ENCODE measurements at places on chromosomes 6 and 20.

- DNase-seq, result no peak
Observed at GRCh38 chr6:2249126-2249525, 3.7 kb upstream of the GMDS start.

DNA sequence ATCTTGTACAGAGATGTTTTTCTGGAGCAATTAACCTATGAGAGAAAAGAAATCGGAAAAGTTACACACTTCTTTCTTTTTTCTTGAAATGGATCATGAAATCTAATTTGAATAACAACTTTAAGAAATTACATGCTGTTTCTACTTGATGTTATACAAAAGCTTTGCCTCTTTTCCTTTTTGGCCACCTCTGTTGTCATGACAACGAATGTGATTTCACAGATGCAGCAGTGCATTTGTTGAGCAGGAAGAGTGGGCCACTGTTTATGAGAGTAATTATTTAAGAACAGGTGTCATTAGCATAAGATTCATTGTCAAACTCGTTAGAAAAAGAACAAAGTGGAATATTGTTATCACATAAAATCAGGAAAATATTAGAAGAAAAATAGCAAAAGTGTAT, 148.3 kb upstream of the IMPG1 start:
- DNase-seq, result no peak

DNA sequence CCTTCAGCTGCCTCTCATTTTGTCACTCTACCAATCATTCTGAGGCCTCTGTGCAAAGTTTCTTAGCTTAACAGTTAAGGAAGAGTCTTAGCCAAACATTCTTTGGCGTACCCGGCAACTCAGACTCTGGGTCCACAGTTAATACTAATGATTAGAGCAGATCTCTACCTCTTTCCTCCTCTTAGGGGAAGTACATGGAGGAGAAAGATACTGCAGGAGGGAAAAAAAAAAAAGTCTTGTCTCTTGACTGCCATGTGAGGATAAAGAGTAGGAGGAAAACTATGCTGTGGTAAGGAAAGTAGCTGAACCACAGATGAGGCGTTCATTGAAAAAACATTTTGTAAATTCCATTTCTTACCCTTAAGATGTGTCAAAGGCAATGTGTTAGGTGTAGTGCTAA, 44.0 kb upstream of the MARCKS start:
- no peak for DNase-seq

DNA sequence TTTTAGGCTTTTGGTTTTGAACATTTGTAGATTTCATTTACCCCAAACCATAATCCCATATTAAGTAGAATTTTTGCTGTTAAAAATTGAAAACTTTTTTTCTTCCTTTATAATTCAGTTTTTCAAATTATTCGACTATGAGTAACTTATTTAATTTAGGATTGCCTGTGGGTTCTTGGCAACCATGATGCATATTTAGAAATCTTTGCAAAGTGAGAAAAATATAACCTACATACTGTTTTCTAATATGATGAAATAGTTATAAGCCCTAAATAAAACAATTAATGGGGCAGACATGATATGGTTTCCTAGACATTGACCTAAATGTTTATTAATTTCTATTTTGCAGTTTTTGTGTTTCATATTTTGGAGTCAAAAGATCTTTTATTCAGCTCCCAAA, 23.6 kb downstream of the NEDD9 start:
- no peak for DNase-seq

GRCh38 chr6:55983861-55984260, 108.5 kb upstream of the BMP5 start:
- DNase-seq, result no peak

DNA sequence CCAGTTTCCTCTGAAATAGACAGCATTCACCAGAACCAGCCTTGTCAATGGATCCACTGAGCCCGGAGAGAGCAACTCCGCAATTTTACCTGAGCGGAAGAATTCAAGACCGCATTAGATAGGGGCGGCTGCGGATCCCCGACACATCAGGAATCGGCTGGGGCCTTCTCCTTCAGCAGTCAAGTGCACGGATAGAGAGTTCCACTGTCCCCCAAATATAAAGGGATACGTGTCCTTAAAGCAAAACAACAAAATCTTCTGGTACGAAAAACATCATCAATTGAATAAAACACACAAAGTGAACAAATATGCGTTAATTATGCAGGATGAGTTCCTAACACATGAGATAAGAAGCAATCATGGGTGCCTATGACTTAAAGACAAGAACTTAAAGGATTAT, 18.3 kb downstream of the SERPINB6 start:
- no peak for DNase-seq

- DNase-seq, result no peak
Observed at GRCh38 chr6:4287372-4287771, 152.0 kb upstream of the ECI2 start.

- no peak for DNase-seq
Observed at GRCh38 chr6:29200767-29201662, 30.3 kb downstream of the OR2J2 start.

GRCh38 chr6:169953686-169954085, 202.3 kb downstream of the ERMARD start:
- DNase-seq, result no peak

GRCh38 chr20:59047938-59048680, 5.5 kb upstream of the PRELID3B start:
- DNase-seq, result no peak

- DNase-seq, result no peak
Observed at GRCh38 chr6:104332364-104332763, 527.4 kb downstream of the HACE1 start.

All from stimulated activated CD8-positive, alpha-beta memory T cell treated with anti-CD3 and anti-CD28 coated beads, Interleukin-12 subunit alpha, Interleukin-12 subunit beta, amount 100 ng/mL, for 1 hour (primary cell).